ENCODE measurements at places on chromosomes 1 and 21.

DNA sequence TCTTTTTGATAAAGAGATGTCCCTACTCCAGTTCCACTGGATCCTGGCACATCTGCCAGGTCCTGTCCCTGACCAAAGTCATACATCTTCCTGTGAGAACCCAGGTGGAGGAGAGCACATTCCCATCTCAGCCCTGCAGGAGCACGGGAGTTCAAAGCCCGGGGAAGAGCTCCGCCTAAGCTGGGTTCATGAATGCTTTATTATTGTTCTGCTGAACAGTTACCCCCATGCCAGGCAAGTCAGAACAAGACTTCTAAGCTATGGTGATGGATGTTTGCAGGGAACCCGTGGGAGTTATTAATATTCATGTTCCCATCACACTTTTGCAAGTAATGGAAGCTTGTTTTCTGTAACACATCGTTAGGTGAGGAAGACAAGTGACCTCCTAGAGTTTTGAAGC is 62.9 kb downstream of the SEC16B start:
- DNase-seq = no peak

DNA sequence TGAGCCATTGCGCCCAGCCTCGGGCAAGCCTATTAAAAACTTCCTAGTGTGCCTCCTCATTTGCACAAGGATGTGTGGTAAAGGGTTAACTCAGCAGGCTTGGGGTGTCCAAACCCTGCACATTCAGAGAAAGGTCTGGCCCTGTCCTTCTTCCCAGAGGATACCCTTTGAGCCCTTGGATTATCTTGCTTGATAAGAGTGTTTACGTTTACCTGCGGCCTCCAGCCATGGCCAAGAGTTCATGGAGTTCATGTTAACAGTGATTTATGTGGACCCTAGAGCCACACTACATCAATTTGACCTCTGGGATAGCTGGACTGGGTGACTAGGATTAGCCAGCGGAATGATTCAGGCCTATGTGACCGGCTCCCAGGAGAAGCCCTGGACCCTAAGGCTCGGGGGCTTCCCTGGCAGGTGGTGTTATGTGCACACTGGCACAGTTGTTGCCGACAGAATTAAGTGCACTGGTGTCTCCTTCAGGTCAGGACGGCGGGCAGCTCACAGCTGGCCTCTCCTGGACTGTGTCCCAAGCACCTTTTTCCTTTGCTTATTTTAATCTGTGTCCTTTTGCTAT is 7.7 kb upstream of the TCP10L start:
- DNase-seq = no peak

GRCh38 chr21:45072738-45073300 is 1.6 kb upstream of the ADARB1 start:
- DNase-seq = no peak

DNA sequence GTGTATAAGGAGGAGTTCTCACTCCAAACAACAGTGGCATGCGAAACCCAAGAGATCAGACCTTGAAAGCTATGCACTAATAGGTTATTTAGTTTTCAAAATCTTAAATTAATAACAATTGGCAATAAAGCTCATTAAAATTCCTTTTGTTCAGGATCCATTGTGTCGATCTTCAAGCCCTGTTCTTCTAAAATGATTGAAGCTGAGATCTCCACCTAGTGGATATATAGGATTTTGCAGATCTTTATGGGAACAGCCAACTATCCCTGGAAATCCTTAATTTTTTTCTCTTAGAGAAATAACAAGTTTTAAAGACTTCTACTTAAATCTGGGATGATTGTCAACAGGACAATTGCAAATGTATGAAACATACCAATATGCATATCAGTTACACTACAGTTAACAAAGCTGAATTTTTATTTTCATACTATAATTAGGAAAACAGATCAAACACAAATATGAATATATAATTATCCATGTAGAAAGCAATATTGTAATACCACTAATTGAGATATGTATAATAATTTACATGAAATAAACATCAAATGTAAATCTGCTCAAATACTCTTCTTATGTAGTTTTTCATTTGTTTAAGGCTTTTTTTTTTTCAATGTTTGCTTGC is 43.3 kb downstream of the LRRC53 start:
- peak; percentile 25 for DNase-seq

DNA sequence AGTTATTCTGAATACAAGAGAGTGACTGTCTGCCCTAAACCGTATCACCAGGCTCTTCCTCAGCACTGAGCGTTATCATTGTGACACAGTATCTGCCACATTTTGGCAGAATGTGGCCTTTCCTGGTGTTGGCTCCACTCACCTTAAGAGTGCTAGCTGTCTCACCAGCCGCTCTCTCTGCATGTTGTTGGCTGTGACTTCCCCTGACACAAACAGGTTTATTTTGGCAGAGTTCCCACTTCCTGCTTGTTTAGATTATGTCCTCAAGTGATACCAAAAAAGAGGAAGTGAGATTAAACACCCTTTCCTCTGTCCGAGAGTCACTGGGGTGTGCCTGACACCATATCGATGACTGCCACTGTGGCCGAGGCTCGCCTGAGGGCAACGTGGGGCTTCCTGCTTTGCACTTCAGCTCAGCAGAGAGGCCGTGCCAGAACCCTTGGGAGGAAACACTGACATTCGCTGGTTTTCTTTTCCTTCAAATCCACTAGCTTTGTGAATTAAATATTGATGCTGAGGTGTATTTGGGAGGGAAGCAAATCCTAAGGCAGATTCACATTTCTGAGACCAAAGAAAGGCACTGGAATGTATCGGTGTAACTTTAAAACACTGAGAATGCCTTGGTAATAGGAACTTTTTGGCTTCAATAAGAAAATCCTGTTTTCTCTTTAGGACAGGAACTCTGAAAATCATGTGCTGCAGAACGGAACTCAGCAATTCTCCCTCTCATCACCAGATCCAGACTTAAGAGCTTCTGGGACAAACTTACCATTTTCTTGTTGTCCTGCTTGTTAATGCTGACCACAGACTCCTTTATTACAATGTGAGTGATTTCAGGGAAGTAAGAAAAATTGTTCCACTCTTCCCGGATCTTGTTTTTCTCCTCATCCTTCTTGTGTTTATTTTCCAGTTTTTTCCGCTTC is 102.1 kb downstream of the JAK1 start:
- DNase-seq = no peak

GRCh38 chr1:65509912-65510680 is 89.6 kb downstream of the LEPR start:
- DNase-seq = no peak

DNA sequence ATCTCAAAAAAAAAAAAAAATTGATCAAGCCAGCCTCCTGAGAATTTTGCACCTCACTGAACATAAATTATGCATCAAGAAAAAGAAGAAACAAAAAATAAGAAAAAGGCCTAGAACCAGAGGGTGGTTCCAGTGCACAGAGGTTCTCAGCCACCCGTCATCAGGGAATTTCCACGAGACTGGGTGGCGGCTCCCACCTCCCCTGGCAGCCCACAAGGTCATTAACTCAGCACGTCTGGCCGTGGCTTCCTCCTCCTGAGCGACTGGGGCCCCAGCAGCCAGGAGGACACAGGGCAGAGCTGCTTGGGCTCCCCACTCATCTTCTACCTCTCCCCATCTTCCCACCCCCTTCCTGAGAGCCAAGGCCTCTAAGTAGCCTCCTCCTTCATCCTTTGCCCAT is 15.7 kb upstream of the TMEM51 start:
- no peak for DNase-seq

GRCh38 chr1:208741296-208741695 is 497.1 kb upstream of the PLXNA2 start:
- DNase-seq = no peak

- DNase-seq = no peak
Observed at GRCh38 chr21:33561373-33561772, 18.5 kb downstream of the SON start.

- DNase-seq = no peak
Observed at GRCh38 chr1:240363315-240363714, 248.6 kb downstream of the GREM2 start.

DNA sequence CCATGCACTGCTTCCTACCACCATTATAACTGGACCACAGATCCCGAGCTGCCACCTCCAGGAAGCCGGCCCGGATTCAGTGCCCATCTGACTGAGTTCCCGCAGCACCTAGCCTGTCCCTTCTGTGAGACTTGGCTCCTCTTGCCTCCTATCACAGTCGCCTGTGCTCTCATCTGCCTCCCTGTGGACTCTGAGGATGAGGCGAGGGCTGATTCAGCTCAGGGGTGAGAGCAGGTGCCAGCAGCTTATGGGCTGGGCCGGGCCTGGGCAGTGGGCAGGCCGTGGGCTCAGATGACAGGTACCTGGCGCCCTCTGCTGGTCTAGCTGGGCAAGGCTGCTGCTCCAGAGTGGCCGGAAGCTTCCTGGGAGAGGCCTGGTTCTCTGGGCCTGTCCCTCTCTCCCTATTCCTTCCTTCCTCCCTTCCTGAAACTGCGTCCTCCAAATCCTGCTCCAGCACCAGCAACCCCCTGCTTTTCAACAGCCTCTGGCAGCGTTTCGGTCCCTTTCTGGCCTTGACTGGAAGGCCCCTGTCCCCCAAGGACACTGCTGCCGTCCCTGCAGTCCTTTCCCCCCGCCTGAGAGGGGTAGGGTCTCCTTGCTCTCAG is 17.3 kb upstream of the PCSK9 start:
- peak; percentile 94 for DNase-seq

- DNase-seq = no peak
Observed at GRCh38 chr1:221576268-221576667, 165.6 kb downstream of the DUSP10 start.

DNA sequence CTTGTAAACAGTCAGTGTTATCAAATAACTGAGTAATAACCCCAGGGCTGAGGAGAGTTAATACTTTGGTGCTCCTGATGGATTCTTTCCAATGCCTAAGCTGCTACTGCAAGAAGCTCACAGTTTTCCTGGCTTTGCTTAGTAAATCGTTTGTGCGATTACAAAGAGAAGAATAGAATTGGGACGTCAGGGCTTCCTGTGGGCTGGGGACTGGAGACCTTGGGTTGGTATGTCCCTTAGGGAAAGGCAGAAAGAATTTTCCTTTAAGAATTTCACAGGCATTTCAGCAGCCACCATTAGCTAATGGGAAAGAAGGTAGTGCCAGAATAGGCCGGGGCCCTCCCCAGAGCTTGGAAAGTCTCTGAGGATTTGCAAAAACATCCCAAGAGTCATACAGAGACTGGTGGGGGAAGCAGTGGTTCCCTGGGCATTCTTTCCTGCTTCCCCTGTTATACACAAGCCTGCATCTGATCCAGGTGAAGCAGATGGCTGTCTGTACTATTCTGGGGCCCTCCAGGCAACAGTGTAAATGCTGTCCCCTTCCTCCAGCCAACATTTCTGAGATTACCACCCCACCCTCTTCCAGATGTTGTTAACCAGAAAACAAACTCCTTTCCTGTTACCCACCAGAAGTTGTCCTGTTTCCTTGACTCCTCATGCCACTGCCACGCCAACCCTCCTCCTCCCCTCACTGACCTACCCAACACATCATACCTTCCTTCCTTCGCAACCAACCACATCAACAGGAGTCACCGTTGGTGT is 40.2 kb downstream of the PLXNA2 start:
- DNase-seq = no peak

- DNase-seq = no peak
Observed at GRCh38 chr1:92980732-92981647, 19.7 kb upstream of the DIPK1A start.

DNA sequence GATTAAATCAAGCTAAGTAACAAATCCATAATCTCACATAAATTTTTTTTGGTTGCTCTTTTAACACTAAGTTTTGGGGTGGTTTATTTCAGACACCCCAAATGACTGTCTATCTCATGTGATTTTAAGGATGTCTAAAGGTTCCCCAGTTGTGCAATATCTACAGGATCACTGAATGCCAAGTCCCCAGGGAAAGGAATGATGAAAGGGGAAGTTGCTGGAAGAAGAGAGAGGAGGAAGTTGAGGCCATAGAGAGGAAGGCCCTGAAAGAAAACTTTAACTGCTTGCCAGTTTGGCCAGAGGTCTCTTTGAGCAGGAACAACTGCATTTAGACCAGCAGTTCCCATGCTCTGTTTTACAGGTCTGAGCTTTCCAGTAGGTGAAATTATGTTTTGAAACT is 27.5 kb upstream of the SLC19A2 start:
- DNase-seq = no peak

- DNase-seq = no peak
Observed at GRCh38 chr1:27203946-27204345, 30.5 kb upstream of the WDTC1 start.

DNA sequence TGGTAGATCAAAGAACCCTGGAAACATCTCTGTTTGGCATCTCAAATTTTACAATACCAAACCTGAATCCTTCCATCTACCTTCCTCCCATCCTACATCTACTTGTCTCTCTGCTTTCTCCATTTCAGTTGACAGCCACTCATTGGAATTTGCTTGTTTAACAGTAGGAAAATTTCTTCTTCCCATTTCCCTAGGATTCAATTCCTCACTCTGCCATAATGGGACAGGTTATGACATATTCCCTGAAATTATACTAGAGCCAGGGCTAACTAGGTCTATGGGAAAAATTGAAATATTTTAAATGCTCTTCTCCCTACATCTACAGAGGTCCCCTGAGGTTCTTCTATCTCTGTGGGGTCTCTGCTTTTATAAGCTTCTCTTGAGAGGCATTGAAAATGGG is 257.7 kb downstream of the KCNH1 start:
- DNase-seq = no peak

DNA sequence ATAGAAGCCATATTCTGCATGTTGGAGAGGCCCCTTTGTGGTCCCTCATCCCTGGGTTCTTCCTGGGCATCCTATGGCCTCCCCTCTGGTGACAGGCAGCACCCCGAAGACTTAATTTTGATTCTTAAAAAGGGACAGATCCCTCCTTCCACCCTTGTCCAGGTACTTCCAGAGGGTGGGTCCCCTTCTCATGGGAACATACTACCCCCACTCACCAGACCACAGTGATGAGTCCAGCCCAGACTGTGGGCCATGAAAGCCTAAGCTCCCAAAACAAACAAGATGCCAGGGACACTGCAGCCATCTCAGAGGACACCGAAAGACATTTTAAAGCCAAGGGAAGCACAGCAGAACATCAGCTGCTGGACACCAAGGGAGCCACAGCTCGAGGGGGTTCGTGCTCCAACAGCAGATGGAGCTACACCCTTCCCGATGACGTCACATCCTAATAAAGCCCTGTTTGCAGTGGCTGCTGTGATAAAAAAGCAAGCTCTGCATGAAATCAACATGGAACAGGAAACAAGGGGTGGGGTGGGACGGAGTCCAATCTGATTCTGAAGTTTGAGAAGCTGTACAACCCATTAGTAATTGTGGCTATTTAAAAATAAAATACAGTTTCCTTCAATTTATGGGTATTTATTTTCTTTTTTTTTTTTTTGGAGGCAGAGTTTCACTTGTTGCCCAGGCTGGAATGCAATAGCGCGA is 32.4 kb downstream of the GNB1 start:
- DNase-seq = no peak

DNA sequence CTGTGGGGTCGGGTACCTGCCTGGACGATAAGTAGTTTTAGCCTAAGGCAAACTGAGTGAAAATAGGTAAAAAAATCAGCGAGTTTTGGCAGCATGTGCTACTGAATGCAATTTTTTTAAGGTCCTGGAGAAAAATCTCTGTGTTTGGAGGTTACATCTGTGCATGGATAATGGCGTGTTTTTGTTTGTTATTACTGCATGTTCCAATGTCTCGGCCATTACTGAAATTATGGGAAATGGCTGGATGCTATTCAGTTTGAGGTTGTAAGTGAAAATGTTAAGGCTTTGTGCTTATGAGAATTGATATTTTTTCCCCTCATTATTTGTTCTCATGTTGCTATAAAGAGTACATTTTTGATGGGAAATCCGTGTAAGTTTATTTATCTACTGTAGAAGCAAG is 441.7 kb downstream of the PRDM2 start:
- no peak for DNase-seq
